ENCODE measurements at places on chromosomes 2 and 18.

- DNase-seq, result peak; percentile 72
These were observed 23.0 kb upstream of the ACTR2 start for GRCh38 chr2:65204461-65205210.

- DNase-seq, result no peak
These were observed 83.9 kb upstream of the TMEM178A start for GRCh38 chr2:39581866-39582265.

- DNase-seq, result no peak
These were observed 18.9 kb downstream of the TET3 start for GRCh38 chr2:74003494-74004211.

DNA sequence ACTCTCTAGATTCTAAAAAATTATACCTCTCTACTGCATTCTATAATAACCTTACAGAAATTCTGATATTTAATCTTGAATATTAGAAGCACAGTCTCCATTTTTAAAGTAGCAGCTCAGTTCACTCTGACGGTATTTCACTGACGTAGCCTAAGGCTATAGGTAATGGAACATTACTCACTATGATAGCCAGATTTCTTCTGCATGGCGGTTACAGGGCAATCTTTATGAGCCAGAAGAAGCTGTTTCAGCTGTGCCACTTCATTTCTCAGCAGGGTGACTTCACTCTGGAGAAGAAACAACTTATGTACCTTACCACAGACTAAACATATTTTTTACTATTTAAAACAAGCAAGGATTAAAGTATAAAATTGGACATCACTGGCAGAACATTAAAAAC, 75.3 kb upstream of the CHN1 start:
- no peak for DNase-seq

GRCh38 chr2:74261204-74261864, 62.9 kb downstream of the MTHFD2 start:
- DNase-seq, result no peak

DNA sequence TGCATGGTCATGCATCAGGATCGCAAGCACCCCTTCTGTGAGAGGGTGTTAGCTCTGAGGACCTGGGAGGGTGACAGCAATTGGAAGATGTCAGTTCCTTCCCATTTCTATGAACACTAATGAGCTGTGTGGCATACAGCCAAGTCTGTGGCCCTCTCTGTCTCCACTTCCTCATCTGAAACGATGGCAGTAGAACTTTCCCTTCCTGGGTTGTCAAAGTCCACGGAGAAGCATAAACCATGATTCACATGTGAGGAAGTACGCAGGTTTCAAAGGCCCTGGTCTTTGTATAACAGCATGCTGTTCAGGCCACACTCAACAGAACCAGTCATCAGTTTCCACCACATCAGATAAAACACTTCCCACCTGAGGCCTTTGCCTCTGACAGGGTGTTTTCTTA, 167.4 kb upstream of the RAB6C start:
- no peak for DNase-seq

DNA sequence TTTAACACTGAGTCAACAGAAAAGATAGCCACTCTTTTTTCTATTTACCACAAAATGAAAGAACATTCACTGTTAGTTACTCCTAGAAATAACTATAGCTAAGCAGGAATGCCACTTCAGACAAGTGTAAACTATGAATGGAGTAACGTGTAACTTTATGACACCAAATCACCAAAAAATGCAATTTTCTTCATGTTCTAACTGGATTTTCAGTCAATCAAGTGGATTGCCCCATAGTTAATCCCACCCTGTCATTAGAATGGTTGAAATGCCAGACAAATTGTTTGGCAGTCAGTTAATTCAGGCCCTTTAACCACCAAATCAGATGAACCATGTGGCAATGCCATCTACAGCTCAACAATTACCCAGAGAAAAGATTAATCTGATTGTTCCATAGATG, 9.9 kb downstream of the EPHA4 start:
- DNase-seq, result no peak

GRCh38 chr2:217611056-217611455, 391.7 kb downstream of the TNS1 start:
- DNase-seq, result no peak

GRCh38 chr18:6602365-6602764, 127.2 kb upstream of the ARHGAP28 start:
- no peak for DNase-seq

GRCh38 chr2:145421841-145422240, 901.9 kb upstream of the ZEB2 start:
- no peak for DNase-seq

GRCh38 chr2:232541961-232542714, 2.6 kb downstream of the CHRNG start:
- no peak for DNase-seq

- no peak for DNase-seq
These were observed 1.1 kb upstream of the EPC2 start for GRCh38 chr2:148643421-148643820.

GRCh38 chr2:19473350-19473749, 114.9 kb upstream of the OSR1 start:
- DNase-seq, result no peak

DNA sequence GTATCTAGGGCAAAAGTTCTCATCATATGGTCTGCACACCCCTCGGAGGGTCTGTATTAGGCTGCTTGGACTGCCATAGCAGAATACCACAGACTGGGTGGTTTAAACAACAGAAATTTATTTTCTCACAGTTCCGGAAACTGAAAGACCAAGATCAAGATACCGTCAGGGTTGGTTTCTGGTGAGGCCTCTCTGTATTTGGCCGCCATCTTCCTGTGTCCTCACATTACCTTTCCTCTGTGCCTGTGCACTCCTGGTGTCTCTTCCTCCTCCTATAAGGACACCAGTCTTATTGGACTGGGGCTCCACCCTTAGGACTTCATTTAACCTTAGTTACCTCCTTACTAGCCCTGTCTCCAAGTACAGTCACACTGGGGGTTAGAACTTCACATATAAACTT, 132.5 kb downstream of the NCOA1 start:
- DNase-seq, result no peak

DNA sequence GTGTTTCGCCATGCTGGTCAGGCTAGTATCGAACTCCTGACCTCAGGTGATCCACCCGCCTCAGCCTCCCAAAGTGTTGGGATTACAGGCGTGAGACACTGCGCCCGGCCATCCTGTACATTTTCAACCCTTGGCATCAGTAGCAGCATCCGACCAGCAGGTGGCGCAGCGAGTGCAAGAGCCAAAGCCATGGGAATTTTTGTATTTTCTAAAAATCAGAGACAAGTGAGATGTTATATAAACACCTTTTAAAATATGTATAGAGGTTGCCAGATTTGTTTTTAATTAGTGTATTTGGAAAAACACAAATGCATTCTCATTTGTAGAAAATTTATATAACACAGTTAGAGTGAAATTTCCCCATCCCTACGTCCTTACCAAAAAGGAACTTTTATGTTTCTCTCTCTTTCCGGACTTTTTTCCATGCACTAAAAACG, 36.8 kb downstream of the MOGAT1 start:
- DNase-seq, result peak; percentile 94

DNA sequence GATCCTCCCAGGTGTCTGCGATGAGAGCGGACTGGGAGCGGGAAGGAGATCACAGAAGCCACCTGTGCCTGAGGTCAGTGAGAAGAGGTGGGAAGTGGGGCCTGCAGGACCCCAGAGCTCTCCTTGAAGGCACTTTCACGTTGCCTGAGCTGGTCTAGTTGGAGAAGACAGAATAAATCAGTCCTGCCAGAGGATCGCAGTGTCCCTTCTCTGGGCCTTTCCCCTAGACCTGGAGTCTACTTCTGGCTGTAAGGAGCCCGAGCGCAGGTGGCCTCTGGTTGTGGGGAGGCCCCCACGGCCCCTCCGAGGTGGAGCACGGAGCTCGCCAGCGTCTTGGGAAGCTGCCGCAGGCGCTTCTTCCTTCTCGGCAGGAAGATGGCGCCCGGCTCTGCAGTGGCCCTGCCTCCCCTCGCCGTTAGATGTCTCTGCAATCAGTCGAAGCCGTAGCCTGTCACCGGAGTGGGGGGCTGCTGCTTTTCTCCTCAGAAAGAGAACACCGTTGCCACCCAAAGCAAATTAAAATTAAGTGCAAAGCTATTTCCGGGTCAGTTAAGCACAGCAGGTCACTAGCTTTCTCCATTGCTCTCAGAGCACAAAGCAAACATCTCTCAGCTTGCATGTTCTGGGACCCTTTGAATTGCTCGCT, 212.0 kb upstream of the MYT1L start:
- DNase-seq, result no peak

DNA sequence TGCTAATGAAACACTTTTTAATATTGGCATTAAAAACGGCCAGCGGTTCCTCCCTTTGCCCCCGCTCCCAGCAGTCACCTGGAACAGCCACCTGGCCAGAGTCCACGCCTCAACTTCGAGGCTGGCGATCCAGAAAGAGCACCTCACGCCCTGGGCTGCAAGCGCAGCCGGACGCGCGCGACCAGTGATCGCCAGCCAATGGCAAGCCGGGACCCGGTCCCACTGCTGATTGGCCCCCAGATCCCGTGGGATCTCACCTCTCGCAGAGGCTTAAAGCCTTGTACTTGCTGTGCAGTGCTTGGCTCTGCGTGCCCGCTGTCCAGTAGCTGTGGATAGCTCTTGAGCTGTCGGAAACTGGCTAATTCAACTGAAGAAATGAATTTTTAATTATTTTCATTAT, 4.1 kb upstream of the RBM45 start:
- DNase-seq, result no peak

DNA sequence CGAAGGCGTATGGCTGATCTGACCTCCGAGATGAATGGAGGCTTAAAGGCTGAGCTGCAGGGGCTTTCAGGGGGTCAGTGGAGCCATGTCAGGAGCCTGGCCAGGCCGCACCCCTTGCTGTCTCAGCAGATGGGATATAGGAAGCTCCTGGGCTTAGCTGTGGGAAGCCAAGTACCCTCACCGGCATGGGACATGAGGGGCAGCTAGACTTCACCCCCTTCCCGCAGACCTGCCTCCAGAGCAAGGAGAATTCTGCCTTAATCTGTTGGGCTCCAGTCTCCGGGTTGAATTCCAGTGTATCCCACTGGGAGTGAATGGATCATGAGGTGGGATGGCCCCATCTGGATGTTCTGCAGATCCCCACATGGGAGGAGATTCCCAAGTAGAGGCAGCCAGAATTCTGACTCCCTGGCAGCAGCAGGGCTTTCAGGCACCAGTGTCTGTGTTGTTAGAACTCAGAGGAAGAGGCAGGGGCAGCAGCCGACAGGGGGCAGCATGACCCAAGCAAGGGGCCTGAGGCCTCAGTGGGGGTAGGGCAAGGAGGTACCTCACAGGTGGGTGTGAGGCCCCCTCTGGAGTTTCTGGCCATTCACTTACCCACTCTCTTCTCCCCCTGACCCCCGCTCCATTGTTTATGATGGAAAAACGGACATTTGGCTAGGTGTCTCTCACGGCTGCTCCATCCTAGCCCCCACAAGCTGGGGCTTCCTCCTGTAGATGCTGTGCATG, 19.1 kb downstream of the CAPG start:
- DNase-seq, result no peak

DNA sequence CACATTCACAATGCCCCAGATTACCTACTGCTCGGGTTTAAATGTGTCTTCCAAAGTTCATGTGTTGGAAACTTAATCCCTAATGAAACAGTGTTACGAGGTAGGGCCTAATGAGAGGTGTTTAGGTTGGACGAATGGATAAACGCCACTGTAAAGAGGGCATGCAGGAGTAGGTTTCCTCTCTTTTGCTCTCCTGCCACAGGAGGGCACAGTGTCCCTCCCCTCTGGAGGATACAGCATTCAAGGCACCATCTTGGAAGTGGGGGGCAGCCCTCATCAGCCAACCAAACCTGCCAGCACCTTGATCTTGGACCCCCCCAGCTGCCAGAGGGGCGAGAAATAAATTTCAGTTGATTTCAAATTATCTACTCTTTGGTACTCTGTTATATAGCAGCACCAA, 103.5 kb downstream of the TSHZ1 start:
- no peak for DNase-seq

GRCh38 chr2:169877398-169877797, 50.1 kb downstream of the UBR3 start:
- DNase-seq, result no peak

DNA sequence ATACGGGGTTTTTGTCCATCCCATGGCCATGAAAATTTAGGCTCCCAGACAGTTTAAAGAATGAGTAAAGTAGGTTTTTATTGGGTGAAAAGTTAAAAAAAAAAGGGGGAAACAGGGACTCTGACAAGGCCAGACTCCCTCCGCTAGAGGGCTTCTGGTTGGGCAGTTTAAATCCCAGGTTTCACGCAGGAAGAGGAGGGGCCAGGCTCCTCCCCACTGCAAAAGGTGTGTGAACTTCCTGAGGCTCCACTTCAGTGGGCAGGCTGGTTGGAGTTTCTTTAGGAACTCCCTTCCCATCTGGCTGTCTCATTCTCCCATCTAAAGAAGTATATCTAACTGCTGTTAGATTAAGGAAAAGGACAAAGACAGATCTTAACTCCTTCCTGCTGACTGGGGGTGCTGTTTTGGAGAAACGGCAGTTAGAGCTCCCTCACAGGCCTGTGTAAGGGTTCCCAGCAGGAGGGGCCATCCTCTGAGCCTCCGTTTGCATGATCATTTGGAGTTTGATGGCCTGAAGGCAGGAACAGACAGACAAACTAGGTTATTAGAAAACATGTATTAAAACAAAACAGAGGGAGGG, 1160.7 kb downstream of the CNTNAP5 start:
- DNase-seq, result no peak

Measured in Right ventricle myocardium inferior (tissue), 1 donor.